ENCODE measurements at places on chromosomes 1 and 21. TPM values are rescaled to one million over a fixed set of nuclear protein-coding genes. Genes with fewer than 3 reads are reported as not detected.
A peak's percentile ranks its signal among the peaks of the same experiment; 100 is the strongest.

- H3K27me3 ChIP-seq, result no peaks in the 10 kb centered on the region
- no peak overlapping the region for H3K4me3 ChIP-seq
- H3K36me3 ChIP-seq, result no peaks in the 10 kb centered on the region
- peak overlapping the region; percentile 71 for H3K27ac ChIP-seq
Observed at GRCh38 chr1:172545396-172546004, 12.6 kb downstream of the SUCO start.

TMEM79 gene
- 1.4 TPM for polyA plus RNA-seq

DNA sequence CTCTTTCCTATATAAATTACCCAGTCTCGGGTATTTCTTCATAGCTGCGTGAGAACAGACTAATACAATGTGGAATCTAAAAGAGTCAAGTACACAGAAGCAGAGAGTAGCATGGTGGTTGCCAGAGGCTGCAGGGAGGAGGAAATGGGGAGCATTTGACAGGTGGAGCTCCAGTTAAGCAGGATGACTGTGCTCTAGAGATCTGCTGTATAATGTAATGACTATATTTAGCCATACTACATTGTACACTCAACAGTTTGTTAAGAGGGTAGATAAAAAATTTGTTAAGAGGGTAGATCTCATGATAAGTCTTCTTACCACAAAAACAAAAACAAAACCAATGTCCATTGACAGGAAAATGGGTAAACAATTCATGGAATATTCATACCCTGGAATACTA, 82.1 kb downstream of the MT1HL1 start:
- H3K4me1 ChIP-seq, result no peaks in the 10 kb centered on the region
- H3K27ac ChIP-seq, result no peak overlapping the region
- no peaks in the 10 kb centered on the region for H3K27me3 ChIP-seq
- DNase-seq, result no peak

DNA sequence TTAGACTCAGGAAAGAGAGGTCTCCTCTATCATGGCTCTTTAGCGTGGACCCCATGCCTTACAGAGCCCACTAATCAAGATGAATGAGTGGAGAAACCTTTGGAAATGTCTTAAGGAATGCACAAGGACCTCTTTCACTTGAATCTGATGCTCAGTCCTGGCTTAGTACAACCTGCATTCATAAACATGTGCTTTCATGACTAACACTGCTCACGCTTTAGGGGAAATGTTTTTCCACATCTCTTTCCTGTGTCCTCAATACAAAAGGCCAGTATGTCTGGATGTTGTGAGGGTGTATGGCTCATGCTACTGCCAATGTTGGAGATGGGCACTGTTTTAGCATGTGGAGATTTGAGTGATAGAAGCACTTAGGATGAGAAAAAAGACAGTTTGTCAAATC, 14.2 kb upstream of the GNG12 start:
- H3K36me3 ChIP-seq, result no peaks in the 10 kb centered on the region
- no peak for DNase-seq
- no peaks in the 10 kb centered on the region for H3K4me1 ChIP-seq
- no peak overlapping the region for H3K27ac ChIP-seq

GRCh38 chr1:208204779-208205178, 39.4 kb downstream of the PLXNA2 start:
- H3K27me3 ChIP-seq, result no peaks in the 10 kb centered on the region
- no peak for DNase-seq
- H3K4me1 ChIP-seq, result no peaks in the 10 kb centered on the region

MAP3K21 gene
- 0.38 TPM for polyA plus RNA-seq

DNA sequence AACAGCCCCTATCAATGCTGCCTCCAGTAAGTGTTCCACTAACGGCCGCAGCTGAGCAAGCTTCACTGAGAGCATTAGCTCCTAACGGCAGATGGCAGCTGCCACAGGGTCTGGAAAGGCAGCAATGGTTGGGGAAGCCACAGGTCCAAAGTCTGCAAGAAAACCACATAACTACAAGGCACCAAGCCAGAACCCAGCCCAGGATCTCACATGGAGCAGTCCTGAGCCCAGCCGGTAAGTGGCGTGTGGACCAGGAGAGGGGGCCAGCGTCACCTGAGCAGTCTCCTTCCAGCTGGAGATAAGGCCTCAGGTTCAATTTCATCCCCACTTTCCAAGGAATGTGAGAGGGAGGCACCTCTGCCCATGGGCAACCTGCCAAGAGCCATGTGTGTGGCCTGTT, 13.2 kb downstream of the SYT2 start:
- no peak overlapping the region for H3K4me3 ChIP-seq
- peaks cover 5% of the 10 kb centered on the region for H3K4me1 ChIP-seq
- no peak for DNase-seq
- H3K27ac ChIP-seq, result no peak overlapping the region
- no peaks in the 10 kb centered on the region for H3K36me3 ChIP-seq

- no peak for DNase-seq
- no peaks in the 10 kb centered on the region for H3K4me1 ChIP-seq
- peaks cover 5% of the 10 kb centered on the region for H3K27me3 ChIP-seq
- no peak overlapping the region for H3K4me3 ChIP-seq
- H3K36me3 ChIP-seq, result no peaks in the 10 kb centered on the region
- no peak overlapping the region for H3K27ac ChIP-seq
Observed at GRCh38 chr1:10639775-10640578, 156.5 kb downstream of the CASZ1 start.

All from CD14-positive monocyte (primary cell).